ENCODE measurements at places on chromosomes 1 and 21.

DNA sequence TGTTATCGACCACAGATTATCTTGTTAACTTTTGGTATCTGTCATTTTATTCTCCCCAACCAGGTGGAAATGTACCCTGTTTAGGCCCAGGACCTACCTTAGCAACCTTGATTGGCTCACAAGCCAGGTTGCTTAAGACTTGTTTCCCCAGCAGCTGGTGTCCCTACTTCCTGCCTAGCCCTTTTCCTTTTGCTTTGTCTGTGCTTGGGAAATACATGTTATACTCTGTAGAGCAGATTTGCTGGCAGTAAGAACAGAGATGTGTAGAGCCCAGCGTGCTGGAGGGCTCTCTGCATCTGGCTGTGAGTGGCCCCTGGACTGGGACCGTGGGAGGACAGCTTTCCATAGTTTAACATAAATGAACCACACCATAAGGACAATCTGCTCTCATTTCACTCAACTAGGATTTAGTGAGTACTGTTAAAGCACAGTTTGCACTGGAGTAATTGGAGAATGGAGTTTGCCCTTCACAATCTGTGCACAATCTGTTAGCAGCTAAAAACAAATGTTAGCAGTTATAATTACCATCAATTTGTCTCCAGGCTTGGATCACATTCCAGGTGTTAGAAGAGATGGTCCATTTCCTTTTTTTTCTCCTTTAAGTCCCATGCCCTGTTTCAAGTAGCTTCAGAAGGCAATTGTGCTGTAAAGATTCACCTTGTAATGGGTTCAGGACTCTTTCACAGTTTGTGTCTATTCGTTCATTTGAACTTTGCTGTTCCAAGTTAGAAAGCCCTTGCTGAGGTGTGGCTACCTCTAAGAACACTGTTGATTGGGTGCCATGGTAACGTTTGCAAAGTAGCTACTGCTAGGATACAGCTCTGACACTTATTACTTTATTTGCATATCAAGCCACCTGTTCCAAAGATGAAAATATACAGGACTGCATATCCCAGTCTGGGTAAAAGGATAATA lies at the start of gene APOBEC4:
Gene APOBEC4, minus strand, starts transcription at position 770 of the 915 bp plus-strand sequence. CDS start 4,535 bp downstream, outside the sequence.
- no peak for DNase-seq

- no peak for DNase-seq
Observed at GRCh38 chr1:164726235-164726634, 167.3 kb downstream of the PBX1 start.

GRCh38 chr1:212587016-212587887 lies 21.3 kb upstream of the ATF3 start:
- DNase-seq, result no peak

GRCh38 chr1:243943671-243944428 lies 93.8 kb upstream of the AKT3 start:
- DNase-seq, result no peak

Measured in T-helper 1 cell (primary cell).